NCI-H1694 (cell line): ENCODE measurements at places on chromosomes 3 and 15.

GRCh38 chr3:188407158-188407880, 253.4 kb downstream of the LPP start:
- DNase-seq = no peak

DNA sequence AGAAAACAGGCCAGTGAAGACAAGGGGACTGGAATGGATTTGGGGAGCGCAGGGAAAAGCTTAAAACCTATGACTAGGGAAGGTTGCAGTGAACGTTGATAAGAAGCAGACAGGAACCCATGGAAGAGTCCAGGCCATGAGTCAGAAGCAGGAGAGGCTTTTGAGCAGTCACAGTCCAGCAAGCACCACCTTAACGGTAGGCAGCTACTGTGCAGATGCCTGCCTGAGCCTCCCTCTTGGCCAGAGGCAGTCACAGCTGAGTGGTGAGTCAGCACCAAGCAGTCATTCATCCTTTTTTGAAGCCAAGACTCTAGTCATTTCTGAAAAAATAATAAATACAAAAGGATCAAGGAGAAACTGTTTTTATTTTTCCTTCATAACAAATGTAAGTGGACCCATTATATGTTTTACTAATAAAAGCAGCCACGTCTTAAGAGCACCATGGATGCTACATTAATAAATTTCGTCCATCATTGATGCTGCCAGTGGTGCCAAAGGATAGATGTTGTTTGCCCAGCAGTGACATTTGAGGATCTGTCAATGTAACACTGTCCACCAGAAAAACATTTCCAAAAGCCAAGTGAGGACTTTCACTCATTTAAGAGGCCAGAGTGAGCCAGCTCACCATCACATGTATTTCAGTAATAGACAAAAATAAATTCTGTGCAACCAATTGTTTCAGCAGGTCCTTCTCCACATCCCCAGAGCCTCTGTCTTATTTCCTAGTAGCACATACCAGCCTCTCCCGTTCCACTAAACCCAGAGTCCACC, 42.1 kb upstream of the ACTC1 start:
- no peak for DNase-seq

GRCh38 chr3:101217472-101218245, 102.7 kb downstream of the IMPG2 start:
- no peak for DNase-seq

DNA sequence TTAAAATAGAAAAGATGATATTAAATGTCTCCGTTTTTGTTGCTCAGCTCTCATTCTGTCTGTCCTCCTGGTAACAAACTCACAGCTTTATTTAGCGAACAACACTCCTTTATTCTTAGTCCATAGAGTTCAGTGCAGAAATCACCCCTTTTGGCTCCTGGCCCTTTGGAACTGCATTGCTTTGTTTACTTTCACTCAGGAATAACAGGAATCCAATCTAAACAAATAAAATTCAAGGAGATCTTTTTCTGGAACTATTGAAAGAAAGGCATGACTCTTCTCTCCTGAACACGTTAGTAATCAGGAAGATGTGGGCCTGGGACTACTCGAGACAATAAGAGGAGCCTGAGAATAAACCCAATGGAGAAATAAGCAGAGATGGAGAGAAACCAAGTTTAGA, 409.2 kb downstream of the DIPK2A start:
- DNase-seq = no peak

DNA sequence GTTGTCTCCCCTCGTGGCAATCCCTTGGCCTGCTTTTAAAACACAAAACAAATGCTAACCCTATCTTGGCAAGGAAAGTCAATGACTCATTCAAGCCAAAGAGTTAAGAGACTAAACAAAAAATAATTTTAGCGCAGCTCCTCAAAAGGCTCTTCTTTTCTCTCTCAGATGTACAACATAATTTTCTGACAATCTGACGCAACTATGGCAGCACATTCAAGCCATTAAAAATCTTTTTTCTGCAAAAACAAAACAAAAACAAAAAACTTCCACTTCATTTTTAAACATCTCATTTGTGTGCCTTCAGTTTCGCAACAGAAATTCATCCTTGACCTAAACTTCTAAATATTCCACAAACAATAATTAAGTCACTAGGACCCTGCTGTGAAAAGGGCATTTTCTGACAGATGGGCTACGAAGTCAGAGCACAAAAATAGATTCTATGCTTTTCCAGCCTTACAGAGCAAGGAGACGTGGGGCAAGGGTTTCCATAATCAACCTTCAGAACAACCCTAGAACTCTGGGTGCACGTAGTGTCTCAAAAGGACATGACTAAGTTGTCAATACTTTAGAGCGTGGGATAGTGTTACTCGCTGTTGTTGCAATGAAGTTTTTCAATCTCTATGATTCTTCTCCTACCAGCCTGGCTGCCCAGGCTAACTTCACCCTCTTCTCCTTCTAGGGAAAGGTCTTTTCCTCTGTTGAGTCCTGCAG, 84.3 kb downstream of the MB21D2 start:
- peak; percentile 3 for DNase-seq

DNA sequence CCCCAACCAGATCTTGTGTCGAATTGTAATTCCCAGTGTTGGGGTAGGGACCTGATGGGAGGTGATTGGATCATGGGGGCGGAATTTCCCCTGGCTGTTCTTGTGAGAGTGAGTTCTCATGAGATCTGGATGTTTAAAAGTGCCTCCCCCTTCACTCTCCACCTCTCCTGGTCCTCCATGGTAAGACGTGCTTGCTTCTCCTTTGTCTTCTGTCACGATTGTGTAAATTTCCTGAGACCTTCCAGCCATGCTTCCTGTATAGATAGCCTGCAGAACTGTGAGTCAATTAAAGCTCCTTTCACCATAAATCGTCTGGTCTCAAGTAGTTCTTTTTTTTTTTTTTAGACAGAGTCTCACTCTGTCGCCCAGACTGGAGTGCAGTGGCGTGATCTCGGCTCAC, 42.3 kb downstream of the NR1D2 start:
- no peak for DNase-seq

DNA sequence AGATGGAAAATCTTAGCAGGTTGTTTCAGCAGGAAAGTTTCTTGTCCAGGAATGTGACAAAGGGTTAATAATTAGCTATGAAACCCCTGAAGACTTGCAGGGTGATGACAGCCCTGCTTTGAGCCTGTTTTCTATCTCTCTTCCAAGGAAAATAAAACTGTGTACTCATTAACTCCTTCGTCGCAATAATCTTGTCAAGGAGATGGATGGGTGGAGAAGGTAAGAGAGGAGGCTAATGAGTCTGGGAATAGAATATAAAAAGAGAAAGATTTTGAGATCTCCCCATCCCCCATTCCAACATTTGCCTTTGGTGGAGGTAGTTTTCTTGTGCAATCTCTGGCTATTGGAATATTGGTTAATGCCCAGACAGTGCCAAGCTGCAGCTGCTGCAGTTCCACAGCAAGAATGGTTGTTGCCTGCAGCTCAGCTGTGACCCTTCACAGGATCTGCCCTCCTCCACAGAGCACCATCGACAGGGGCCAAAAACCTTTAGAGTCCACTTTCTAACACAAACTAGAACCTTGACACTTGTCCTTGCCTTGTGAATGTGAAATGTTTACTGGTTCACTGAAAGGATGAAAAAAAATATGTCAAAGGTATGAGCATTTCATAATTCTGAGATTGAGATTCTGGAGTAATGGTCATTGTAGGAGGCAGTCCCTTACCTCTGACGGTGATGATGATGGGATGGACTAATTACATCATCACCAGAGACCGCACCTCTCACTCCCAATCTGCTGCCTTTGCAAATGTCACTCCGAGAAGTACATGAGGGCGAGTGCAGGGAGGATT, 4.2 kb upstream of the LRIG1 start:
- DNase-seq = no peak

DNA sequence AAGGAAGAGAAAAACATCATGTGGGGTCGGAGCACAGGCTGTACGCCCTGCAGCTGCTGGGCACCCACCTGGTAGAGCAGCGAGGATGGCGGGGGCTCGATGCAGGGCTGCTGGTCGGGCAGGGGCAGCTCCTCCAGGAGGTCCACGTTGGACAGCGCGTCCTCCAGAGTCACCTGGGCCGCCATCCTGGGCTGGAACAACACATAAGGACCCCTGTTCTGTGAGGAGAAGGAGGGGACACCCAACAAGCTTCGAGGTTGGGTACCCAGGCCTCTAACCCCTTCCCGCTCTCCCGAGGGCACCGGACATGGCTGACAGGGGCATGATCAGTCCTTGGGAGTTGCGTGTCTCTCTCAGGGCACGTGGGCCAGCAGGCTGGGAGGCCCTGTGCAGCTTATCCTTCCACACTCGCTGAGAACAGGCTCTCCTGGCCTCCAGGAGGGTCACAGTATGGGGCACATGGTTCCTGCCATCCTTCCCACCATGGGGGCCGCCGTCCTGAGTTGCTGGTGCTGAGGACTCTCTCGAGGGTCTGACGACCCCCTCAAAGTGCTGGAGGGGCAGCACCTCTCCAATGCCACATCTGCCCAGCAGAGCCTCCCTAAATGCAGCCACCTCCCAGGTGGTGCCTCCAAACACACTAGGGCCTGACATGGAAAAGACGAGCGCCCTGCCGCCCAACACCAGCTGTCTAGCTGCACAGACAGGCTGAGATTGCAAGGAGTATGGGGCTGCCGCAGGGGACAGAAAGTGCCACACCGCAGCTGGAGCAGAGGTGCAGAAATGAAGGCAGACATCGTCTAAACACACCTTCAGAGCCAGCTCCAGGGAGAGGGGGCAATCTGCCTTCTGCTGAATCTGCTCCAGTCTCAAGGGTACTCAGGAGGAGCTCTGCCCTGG, 32.8 kb downstream of the CYFIP1 start:
- no peak for DNase-seq
